ENCODE measurements at places on chromosomes 6 and 20.

- no peaks in the 10 kb centered on the region for H3K36me3 ChIP-seq
- no peaks in the 10 kb centered on the region for H3K27me3 ChIP-seq
- no peak overlapping the region for H3K27ac ChIP-seq
Observed at GRCh38 chr20:38863024-38863851, 57.7 kb downstream of the PPP1R16B start.

- peaks cover 12% of the 10 kb centered on the region for H3K4me1 ChIP-seq
- DNase-seq, result no peak
- H3K4me3 ChIP-seq, result no peak overlapping the region
- no peaks in the 10 kb centered on the region for H3K36me3 ChIP-seq
- H3K27ac ChIP-seq, result no peak overlapping the region
Observed at GRCh38 chr6:63529498-63529897, 42.8 kb upstream of the LOC128125822 start.

DNA sequence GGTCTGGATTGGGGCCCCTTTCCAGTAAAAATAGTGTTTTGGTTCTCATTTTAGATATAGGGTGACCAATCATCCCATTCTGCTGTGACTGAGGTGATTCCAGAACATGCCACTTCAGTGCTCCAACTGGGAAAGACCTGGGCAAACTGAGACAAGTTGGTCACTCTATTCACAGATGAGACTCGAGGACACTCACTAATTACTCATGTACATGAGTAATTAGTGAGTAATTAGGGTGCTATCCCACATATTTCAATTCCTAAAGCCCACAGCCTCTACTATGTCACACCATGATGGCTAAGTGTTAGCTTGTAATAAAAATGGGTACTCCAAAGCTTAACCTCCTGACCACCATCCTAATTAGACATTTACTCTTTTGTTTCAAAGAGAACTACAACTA lies 86.0 kb downstream of the CBLN4 start:
- DNase-seq, result no peak
- H3K4me3 ChIP-seq, result no peak overlapping the region
- no peak overlapping the region for H3K27ac ChIP-seq
- H3K4me1 ChIP-seq, result no peaks in the 10 kb centered on the region
- H3K36me3 ChIP-seq, result no peaks in the 10 kb centered on the region

- no peaks in the 10 kb centered on the region for H3K36me3 ChIP-seq
- H3K27me3 ChIP-seq, result no peaks in the 10 kb centered on the region
- no peak for DNase-seq
- H3K4me1 ChIP-seq, result no peaks in the 10 kb centered on the region
- H3K4me3 ChIP-seq, result peak overlapping the region; percentile 59
Observed at GRCh38 chr20:43916881-43917371, 2.3 kb downstream of the TOX2 start.

- H3K36me3 ChIP-seq, result no peaks in the 10 kb centered on the region
- H3K27me3 ChIP-seq, result no peaks in the 10 kb centered on the region
- H3K4me1 ChIP-seq, result peaks cover 8% of the 10 kb centered on the region
Observed at GRCh38 chr6:31473780-31474761, 23.9 kb upstream of the MICB start.

DNA sequence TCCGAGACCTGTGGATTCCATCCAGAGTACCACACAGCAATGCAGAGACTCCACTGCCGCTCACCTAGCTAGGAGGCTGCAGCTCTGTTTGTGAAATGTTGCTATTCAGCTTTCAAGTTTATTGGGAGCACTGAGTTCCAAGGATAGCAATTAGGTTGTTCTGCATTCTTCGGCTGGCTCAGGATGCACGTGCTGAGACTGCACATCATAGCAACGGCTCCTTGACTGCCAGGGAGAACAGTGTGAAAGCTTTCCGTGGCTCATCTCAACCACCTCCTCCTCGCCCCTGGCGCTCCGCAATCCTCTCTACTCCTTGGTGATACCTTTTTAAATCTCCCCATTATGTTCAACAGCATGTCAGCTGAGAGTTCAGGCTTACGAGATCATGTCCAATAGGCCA lies 116.6 kb downstream of the TSHZ2 start:
- H3K27ac ChIP-seq, result no peak overlapping the region
- peaks cover 15% of the 10 kb centered on the region for H3K27me3 ChIP-seq
- H3K36me3 ChIP-seq, result no peaks in the 10 kb centered on the region
- no peaks in the 10 kb centered on the region for H3K4me1 ChIP-seq

- no peaks in the 10 kb centered on the region for H3K36me3 ChIP-seq
- no peak overlapping the region for H3K27ac ChIP-seq
- H3K4me1 ChIP-seq, result no peaks in the 10 kb centered on the region
- H3K4me3 ChIP-seq, result no peak overlapping the region
- no peak for DNase-seq
Observed at GRCh38 chr6:108287373-108287772, 7.5 kb upstream of the AFG1L start.

GRCh38 chr6:52572536-52572935 lies 4.3 kb downstream of the TRAM2 start:
- no peaks in the 10 kb centered on the region for H3K27me3 ChIP-seq
- H3K4me1 ChIP-seq, result peaks cover 57% of the 10 kb centered on the region
- H3K27ac ChIP-seq, result no peak overlapping the region
- H3K4me3 ChIP-seq, result no peak overlapping the region
- no peak for DNase-seq
- no peaks in the 10 kb centered on the region for H3K36me3 ChIP-seq

DNA sequence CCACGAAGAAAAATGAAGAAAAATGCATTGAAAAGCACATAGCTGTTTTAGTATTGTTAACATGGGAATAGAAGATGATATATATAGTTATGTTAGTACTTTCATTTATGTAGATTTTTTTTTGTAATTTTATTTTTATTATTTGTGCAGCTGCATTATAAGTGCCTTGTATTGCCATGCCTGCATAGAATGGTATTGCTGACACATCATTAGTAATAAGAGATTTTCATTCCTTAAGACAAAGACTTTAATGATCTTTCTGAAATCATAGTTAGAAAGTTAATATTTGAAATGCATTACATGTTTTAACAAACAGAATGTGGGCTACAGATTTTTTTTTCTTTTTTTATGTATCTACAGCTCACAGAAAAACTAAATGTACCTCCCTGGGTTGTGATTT lies 506.5 kb downstream of the NKAIN2 start:
- H3K4me3 ChIP-seq, result no peak overlapping the region
- no peaks in the 10 kb centered on the region for H3K4me1 ChIP-seq
- H3K27ac ChIP-seq, result no peak overlapping the region

DNA sequence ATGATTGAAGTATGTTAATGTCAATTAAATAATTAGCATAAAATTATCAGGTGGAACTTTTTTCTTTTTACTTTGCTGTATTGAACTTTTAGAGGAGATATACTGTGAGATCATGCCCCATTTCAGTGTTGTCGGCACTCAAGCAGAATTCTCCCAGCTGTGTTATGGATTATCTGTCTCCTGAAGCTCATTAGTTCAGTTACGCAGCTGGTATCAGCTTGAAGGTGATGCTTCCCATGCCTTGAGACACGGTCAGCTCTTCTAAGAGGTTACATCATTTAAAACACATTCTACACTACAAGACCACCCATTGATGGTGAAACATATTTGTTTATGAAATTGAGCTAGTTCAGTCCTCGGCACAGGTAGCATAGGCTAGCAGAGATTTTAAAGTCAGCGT lies 68.9 kb upstream of the PHACTR2 start:
- no peaks in the 10 kb centered on the region for H3K36me3 ChIP-seq
- H3K4me3 ChIP-seq, result no peak overlapping the region
- H3K4me1 ChIP-seq, result no peaks in the 10 kb centered on the region
- H3K27ac ChIP-seq, result no peak overlapping the region
- DNase-seq, result no peak

GRCh38 chr6:6663421-6664135 lies 75.1 kb downstream of the LY86 start:
- H3K27ac ChIP-seq, result no peak overlapping the region
- H3K4me3 ChIP-seq, result no peak overlapping the region
- H3K27me3 ChIP-seq, result no peaks in the 10 kb centered on the region
- H3K36me3 ChIP-seq, result no peaks in the 10 kb centered on the region
- peak; percentile 40 for DNase-seq
- H3K4me1 ChIP-seq, result no peaks in the 10 kb centered on the region

- no peaks in the 10 kb centered on the region for H3K36me3 ChIP-seq
- peaks cover 12% of the 10 kb centered on the region for H3K4me1 ChIP-seq
- no peak overlapping the region for H3K27ac ChIP-seq
- no peaks in the 10 kb centered on the region for H3K27me3 ChIP-seq
- H3K4me3 ChIP-seq, result no peak overlapping the region
Observed at GRCh38 chr6:117414770-117415169, 11.0 kb downstream of the ROS1 start.

All from SJCRH30 (cell line).